ENCODE measurements at places on chromosomes 2 and 18.

- DNase-seq = no peak
Measured at GRCh38 chr2:160288324-160288723, 88.3 kb upstream of the ITGB6 start.

DNA sequence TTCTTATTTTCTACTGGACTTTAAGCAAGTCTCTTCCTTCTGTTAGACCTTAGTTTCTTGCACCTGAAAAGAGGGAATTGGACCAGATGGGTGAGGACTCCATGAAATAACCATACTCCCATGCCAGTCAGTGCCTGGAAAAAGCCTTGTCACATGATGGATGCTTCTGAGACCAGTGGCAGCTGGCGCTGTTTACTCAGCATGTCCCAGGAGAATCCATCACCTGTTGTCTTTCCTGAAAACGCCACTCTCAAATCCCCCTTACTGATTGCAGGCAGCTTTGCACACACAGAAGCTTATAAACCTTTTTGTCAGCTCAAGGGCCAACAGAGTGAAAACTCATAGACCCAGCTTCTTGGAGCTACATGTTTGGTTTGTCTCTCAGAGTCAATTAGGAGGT, 117.6 kb downstream of the POLE4 start:
- no peak for DNase-seq

GRCh38 chr2:145691659-145692058, 1171.7 kb upstream of the ZEB2 start:
- DNase-seq = no peak

- DNase-seq = no peak
Measured at GRCh38 chr18:12394428-12394827, 13.3 kb upstream of the PRELID3A start.
